Stimulated activated CD8-positive, alpha-beta memory T cell treated with anti-CD3 and anti-CD28 coated beads, Interleukin-7, amount 100 ng/mL, for 1 hour (primary cell): ENCODE measurements at places on chromosomes 5 and 9.

- DNase-seq, result no peak
These were observed 70.1 kb downstream of the PCSK5 start for GRCh38 chr9:75960551-75960950.

DNA sequence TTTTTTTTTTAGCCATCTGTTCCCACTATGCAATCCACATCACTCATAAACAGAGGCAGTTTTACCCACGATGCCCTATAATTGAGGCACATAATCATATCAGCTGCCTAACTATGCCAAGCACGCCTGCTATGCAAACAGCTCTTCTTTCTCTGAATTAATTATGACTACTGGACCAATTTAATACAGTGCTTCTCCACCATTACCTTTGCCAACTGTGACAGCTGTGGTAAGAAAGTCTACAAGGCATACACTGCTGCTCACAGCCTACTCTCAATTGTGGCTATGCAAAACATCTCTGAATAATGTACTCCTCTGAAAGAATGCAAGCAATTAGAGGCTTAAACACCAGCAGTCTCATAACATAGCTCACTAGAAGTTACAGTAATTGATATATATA is 97.1 kb downstream of the DTWD2 start:
- no peak for DNase-seq

- no peak for DNase-seq
These were observed 3.1 kb upstream of the BARX1 start for GRCh38 chr9:93958121-93958818.

DNA sequence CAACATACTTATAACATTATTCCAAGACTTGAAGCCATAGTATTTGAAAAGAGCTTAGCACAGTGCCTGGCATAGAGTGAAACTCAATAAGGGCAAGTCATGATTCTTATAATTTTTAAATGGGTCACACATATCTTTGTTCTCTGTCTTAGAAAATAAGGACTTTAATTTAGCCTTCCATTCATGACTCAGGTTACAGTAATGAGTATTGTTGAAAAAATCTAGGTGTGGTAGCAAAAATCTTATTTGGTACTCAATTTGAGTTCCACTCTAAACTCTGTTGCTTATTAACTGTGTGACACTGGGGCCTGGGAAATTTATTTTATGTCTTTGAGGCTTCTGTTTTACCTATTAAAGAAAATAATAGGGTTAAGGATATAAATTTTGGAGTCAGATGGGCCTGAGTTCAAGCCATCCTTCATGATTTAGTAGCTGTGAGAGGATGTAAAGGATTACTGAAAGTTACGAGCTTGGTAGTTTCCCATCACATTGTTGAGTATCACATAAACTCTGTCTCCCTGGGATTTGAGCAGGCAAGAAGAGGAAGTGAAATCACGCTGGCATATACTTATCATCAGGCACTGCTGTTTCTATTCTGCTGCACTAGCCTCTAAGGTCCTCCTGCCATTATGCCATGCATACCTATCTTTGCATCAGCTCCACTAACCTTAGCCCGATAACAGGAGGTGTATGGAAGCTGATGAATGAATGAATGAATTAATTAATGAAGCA is 1.5 kb downstream of the SPINK9 start:
- no peak for DNase-seq
